ENCODE measurements at places on chromosomes 16 and 17.

- no peak for DNase-seq
These were observed 14.0 kb downstream of the NUPR1 start for GRCh38 chr16:28524681-28525171.

GRCh38 chr17:38329808-38330730 lies 13.7 kb downstream of the GPR179 start:
- DNase-seq: no peak

DNA sequence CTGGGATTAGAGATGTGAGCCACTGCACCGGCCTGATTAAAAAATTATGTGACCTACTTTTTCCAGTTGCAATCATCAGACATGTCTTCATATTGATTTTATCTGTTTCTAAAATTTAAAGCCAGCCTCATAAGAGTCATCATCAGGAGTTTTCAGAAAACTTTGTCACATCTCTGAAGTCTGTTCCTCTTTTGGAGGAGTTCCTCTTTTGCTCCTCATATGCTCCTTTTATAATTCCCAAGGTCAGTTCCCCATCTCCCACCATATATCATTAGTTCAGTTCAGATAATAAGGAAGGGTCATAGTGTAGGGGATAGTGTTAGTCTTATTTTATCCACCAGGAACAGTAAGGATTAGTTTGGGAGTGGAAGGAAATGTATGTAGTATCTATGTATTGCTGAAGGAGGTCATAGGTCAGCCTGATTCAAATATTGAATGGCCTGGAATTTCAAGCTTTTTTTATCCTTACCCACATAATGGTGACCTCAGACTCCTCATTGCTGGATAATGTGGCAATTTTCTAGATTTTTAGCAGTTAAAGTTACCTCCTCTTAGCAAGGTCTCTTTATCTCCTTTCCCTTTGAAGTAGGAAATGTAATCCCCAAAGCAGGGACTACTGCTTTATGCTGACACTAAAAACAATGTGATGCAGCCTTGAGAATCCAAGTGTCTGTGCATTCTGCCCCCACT lies 13.8 kb upstream of the DUSP14 start:
- peak; percentile 29 for DNase-seq

DNA sequence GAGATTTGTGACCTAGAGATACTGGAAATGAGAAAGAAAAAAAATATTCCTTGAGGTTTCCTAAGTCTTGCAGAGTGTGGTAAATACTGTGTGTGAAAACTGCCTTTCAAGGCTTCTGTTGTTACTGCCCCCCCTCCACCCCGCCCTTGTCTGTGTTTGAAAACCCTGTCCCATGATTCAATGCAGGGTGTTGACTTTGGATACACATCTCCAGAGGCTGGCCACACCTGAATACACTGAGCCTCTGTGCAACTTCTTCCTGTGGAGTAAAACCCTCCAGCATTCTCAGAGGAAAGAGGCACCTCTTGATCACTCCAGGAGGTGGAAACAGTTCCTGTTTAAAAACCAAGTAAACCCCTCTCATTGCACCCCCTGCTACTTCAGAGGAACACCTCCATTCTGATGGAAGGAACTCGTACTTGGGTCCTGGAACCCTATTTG lies 123.0 kb upstream of the CACNG5 start:
- DNase-seq: no peak

GRCh38 chr16:88941913-88942909 lies 34.8 kb downstream of the CBFA2T3 start:
- DNase-seq: peak; percentile 7

DNA sequence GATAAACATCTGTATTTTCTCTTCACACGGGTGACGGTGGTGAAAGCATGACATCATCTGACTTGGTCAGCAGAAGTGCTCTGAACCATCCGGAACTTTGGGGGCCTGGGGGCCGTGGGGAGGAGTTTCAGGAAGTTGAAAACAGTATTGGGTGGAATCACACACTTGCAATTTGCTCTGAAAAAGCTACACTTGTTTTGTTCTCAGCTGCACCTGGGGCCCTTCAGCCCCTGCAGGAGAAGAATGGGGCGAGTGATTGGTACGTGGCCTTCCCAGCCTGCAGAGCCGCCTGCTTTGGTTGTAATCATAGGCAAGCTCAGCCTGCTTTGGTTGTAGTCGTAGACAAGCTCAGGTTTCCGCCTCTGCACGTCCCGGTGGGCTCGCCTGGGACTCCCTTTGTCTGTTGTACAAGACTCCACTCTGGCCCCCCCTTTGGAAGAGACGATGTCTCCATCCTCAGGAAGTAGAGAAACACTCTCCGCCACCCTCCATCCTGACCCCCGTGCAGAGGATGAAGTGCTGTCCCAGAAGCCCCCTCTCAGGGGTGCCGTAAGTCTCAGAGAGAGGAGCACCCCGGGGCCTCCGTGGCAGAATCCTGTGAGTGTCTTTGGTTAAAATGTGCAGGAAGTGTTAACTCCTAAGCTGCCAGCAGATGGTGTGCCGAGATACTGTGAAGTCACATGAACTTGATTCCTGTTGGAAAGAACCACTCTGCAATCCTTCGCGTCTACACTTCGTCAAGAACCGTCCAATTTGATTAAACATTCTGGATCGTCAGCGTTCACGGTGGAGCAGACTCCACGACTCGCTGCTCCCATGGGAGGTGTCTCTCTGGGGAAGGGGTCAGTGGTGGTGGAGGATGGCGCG lies 5.4 kb downstream of the BANP start:
- peak; percentile 63 for DNase-seq

DNA sequence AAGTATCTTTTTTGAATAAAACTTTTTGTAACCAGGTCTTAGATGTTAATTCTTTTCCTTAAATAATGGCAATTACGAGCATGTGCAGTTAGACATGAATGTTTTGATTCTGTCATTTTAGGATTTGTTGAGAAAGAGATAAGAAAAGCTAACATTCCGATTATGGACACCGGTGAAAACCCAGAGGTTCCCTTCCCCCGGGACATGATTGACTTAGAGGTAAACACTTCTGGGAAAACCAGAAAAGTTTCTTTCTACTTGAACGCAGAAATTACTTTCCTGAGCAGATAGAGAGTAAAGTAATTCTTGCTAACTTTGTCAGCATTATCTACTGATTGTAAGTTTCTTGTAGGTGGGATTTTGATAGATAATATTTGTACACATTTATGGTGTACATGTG lies 9.2 kb downstream of the ATP6V0A1 start:
- no peak for DNase-seq

- DNase-seq: no peak
These were observed 2.6 kb downstream of the CDK5RAP3 start for GRCh38 chr17:47973541-47973940.

GRCh38 chr16:88977018-88977811 lies at the start of gene CBFA2T3:
Gene CBFA2T3 (minus strand): TSS chr16:88977207. CDS start chr16:88976807, 400 bp downstream.
- peak; percentile 6 for DNase-seq

- DNase-seq: peak; percentile 79
These were observed 25.3 kb downstream of the IGF2BP1 start for GRCh38 chr17:49022391-49022941.

DNA sequence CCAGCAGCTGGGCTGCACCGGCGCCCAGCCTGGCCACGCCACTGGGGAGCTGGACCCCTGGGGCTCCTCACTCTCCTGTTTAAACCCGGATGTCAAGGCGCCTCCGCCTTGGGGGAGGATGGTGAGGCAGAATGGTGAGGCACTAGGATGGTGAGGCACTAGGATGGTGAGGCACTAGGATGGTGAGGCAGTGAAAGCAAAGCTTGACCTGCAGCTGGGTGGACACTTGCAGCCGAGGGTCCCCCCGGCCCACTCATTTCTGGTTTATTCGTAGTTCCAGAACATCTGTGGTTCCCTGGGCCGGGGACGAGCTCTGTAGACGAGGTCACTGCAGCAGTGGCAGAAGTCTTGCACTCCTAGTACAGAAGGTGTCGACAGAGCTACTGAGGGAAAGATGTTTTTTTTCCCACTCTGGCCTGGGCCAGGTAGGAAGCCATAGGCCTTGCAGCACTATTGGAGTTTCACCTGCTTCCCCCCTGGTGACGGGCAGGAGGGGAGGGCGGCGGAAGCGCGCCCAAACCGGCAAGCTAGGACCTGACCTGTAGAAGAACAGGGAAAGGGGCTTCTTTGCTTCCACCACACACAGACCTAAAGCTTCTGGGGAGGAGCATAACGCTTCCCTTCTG lies 1.1 kb upstream of the HNF1B start:
- no peak for DNase-seq

DNA sequence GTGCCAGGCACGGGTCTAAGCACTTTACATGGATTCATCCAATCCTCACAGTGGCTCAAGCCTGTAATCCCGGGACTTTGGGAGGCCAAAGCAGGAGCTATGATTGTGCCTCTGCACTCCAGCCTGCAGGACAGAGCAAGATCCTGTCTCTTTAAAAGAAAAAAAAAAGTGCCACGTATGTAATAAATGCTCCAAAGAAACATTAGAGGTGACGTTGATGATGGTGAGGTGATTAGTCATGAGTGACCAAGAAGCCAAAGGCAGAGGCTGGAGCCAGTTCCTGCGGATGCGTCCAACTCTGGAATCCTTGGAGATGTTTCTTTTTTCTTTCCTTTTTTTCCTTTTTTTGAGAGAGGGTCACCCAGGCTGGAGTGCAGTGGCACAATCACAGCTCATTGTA lies 59.4 kb upstream of the SIAH1 start:
- peak; percentile 94 for DNase-seq

- no peak for DNase-seq
These were observed 32.8 kb downstream of the MARVELD3 start for GRCh38 chr16:71658771-71659170.

All from EH (cell line).